ENCODE measurements at places on chromosomes 5 and 9.

DNA sequence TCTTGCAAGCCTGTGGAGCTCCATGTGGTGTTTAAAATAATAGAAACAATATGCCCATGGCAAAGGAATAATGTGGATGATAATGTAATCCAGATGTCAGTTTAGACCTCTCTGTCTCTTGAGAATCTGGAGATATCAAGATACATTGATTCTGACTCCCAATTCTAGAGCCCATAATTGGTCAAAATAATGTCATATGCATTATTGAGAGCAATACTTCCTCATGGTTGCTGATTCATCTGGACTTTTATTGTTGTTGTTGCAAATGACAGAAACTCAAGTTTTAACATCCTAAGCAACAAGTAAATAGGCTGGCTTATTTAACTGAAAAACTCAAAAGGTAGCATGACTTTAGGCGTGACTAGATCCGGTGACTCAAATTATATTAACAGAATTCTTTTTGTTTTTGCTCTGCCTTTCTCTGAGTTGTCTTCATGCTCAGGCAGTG is 152.1 kb downstream of the PCSK1 start:
- no peak for DNase-seq

GRCh38 chr5:126587551-126588390 is 7.2 kb downstream of the ALDH7A1 start:
- no peak for DNase-seq

- DNase-seq: no peak
Observed at GRCh38 chr5:174109698-174110260, 64.3 kb downstream of the NSG2 start.

DNA sequence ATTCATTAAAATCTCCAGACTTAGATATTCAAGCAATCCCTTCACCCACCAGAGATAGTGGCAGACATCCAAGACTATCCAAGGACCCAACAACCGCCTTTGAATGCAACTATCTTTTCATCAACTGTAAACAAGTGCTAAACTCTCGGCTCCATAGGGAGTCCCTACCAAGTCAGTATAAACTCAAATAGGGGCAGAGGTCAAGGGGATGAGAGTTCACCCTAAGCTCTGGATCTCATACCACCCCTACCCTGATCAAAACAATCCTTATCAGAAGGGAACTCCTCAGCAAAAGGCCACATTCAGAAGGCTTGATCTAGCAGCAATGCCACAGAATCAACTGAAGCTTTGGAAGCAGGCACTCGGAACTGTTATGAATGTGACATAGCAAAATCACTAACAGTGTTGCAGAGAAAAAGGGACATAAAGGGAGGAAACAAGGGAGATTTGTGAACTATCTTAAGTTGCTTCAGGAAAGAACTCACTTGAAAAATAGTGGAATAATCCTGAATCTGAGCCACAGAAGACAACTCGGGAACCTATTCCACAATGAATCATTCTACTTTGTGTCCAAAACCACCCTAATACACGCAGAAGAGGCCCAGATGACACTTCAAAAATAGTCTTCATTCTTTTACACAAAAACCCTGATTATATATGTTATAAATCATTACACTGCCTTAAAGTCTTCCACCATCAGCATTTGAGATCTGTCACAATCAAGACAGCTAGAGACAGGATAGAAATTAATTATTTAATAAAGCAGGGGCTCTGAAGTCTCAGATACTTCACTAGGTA is 49.8 kb downstream of the NR6A1 start:
- DNase-seq: no peak

DNA sequence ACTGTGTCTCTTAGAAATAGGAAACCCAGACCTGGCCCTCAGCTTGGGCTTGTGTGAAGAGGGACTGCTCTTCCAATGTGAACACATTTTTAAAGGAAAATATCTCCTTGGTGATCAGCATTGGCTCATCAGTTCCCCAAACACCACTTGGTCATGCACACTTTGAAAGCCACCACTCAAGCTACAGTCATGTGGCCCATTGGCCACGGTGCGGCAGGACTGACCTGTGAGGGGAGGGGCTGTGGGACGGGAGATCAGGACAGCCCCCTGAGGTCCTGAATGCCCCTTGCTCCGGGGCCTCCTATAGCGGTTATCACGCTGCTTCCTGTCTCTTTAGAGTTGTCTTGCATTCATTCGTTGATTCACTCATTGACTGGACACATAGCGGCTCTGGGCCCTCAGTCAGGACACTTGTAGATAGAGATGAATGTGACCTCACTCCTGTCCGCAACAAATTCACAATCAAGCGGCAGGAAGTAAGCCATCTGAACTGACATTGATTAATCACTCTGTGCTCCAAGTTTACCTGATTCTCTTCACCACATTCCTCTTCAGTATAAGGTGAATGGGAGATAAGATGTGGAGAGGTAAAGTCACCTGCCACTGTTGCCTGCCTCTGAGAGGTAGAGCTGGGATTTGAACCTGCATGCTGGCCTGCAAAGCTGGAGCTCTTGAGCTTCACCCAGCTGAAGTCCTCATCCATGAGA is 73.1 kb downstream of the COL15A1 start:
- no peak for DNase-seq

DNA sequence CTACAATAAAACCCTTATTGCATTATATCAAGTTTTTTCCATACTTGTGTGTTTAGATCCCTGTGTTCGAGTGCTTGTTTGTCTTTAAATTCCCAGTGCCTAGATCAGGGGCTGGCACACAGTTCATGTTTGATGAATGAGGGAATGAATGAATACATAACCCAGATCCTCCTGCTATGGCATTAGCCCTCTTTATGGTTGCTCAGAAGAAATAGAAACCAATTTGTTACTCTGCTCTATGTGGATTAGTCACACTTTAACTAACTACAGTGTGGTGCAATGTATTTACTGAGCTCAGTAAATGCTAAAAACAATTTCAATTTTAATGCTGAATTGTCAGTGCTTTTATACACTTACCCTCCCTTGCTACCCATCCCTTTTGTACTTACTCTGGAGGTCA is 16.4 kb upstream of the GALNT10 start:
- no peak for DNase-seq

All from T follicular helper cell (primary cell).